ENCODE measurements at places on chromosomes 5 and 9. TPM values are rescaled to one million over a fixed set of nuclear protein-coding genes. Genes with fewer than 3 reads are reported as not detected.

Gene HAUS6
- total RNA-seq, result 7.6 TPM

Gene PCDHGB4
- 7.3 TPM for total RNA-seq

Gene MSMP
- total RNA-seq, result not detected

Gene IL31RA
- total RNA-seq, result not detected

Gene FOXD1
- not detected for total RNA-seq

Gene CCL21
- 43.4 TPM for total RNA-seq

Gene UNC13B
- total RNA-seq, result 18.0 TPM

Gene SLC34A3
- total RNA-seq, result not detected

Gene CDC20B
- not detected for total RNA-seq

Measured in heart left ventricle (tissue), 16 donors.